T-cell (primary cell): ENCODE measurements at places on chromosomes 4 and X.
A peak's percentile ranks its signal among the peaks of the same experiment; 100 is the strongest.

DNA sequence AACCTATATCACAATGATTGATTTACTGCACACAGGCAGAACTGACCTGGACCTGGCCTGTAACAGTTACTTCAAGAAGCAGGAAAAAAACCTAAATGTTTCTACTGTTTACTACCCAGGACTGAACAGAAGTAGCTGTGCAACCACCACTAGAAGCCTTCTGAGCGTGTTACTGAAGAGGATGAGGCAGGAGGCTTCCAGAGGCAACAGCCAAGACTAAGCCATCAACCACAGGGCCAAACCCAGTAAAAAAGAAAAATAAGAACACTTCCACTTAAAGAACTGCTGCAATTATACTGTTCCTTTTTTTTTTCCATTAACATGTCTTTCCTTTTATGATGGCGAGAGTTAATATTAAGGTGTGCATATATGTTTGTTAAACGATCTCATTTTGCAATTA lies 29.4 kb upstream of the TTC29 start:
- DNase-seq = no peak

DNA sequence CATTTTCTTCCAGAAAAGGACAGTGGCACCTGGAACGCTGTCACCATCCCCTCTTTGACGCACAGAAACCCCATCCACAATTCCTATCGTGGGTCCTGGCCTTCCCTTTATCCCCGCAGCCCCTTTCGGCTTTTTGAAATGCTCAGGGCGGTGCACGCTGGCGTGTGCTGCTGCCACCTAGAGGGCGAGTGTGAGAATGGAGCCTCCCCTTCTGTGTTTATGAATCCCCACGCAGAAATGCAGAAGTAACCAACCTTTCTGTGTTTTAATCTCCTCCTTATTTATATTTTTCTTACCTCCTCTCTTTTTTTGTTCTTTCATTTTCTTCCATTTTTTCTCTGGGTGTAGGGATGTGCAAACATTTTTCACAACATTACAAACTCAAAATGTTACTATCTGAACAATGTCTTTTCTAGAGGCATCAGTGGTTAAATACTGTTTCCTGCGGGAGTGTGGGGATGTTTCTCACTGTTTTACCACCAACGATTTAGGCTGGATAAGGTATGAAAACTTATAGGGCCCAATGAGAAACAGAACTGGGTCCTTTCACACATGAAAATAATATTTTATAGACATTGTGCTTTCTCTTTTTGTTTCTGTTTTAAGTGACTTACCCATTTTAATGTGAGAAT lies 50.0 kb downstream of the TMA16 start:
- DNase-seq = peak; percentile 33

- DNase-seq = no peak
Observed at GRCh38 chr4:54093324-54094240, 6.4 kb upstream of the GSX2 start.

DNA sequence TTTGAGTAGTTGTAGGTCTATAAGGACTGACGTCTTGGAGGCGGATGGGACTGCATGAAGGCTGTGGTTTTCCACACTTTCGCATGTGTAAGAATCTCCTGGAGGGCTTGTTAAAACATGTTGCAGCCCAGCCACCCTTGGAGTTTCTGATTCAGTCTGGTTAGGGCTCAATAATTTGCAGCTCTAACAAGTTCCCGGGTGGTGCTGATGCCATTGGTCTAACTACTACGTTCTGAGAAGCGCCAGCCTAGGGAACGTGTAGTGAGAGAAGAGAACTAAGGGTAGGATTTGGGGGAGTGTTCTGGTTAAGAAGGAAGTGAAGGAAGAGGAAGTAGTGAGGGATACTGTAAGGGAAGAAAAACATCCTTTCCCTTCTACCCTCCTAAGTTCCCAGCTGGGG lies 138.9 kb downstream of the LARP7 start:
- DNase-seq = no peak

GRCh38 chrX:16786791-16787735 lies 797 bp downstream of the TXLNG start:
- DNase-seq = peak; percentile 28

DNA sequence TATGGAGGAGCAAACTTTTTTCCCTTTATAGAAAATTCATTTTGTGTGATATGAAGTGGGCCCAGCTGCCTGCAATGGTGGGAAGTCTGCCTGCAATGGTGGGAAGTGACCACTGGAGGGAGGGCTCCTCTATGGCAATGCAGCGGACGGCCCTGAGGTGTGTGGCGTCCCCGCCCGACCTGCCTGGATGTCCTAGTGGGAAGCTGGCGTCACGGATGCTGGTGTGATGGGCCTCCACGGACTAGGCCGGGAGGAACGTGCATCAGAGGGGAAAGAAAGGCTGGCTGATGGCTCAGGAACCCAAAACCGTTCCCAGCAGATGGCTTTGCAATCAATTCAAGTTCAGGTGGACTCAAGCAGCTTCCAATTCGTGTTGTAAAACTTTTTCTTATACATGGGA lies 177.9 kb downstream of the AFAP1 start:
- peak; percentile 30 for DNase-seq

DNA sequence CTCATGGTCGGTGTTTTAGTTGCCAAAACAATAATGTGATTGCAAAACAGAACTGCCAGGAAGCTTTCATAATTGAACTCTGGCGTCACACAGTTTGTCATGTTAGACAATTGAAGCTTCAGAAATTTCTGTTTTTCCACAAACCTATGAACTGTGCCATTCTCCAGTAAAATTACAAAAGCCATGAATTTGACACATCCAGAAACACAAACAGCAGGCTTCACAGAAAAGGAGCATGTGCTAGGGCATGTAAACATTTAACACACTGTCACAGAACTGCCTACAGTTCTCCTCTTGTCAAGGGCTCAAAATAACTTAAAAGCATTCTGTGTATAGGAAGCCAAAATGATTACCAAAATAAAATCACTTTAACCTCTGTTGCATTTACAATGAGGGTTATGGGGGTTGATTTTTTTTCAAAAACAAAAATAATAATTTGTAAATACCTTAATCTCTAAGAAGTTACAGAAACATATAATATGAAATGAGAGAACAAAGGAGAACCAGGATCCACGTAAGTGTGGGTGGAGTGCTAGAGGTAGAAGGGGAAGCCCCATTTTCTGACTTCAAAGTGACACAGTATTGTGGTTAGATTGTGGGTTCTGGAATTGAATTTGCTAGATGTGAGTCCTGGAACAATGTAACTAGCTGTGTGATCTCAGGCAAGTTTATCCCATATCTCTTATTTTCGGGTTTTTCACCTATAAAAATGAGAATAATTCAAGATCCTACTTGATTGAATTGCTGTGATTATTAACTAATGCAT lies 295.0 kb downstream of the CENPC start:
- DNase-seq = no peak

DNA sequence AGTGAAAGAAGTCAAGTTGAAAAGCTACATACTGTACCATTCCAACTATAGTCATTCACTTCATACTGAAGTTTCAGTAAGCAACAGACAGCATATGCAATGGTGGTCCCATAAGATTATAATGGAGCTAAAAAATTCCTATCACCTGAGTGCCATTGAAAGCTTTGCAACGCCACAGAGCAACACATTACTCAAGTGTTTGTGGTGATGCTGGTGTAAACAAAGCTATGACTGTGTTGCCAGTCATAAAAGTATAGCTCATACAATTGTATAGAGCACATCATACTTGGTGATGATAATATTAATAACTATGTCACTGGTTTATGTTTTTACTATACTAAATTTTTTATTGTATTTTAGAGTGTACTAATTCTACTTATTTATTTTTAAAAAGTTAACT lies 78.9 kb downstream of the NAF1 start:
- no peak for DNase-seq

- DNase-seq = no peak
Observed at GRCh38 chr4:36183232-36183631, 61.1 kb downstream of the ARAP2 start.

DNA sequence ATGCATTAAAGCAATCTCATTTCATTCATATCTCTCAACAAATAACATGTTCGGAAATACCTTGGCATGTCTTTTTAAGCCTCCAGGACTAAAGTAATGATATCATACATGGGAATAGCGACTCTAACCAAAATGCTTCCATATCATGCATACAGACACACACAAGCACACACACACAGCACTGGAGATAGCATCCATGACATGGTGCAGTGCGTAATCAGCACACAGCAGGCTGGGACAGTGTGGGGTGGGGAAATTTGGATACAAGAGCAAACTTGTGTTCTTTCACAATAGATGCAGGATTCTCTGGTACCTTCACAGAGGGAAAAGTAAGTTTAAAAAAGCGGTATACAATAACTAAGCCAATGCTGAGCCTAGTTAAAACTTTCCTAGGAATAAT lies 132.3 kb upstream of the HPGD start:
- DNase-seq = no peak

GRCh38 chrX:44785652-44786051 lies 58.2 kb upstream of the DUSP21 start:
- DNase-seq = no peak

- no peak for DNase-seq
Observed at GRCh38 chrX:104987063-104987462, 233.4 kb downstream of the TEX13A start.

DNA sequence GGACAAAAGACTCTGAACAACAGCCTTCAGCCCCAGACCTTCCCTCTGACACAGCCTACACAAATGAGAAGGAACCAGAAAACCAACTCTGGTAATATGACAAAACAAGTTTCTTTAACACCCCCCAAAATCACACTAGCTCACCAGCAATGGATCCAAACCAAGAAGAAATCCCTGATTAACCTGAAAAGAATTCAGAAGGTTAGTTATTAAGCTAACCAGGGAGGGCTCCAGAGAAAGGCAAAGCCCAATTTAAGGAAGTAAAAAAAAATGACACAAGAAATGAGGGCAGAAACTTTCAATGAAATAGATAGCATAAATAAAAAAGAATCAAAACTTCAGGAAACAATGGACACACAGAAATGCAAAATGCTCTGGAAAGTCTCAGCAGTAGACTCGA lies 224.0 kb downstream of the TRIML1 start:
- DNase-seq = no peak

GRCh38 chrX:285076-285677 lies 4.0 kb downstream of the PLCXD1 start:
- DNase-seq = no peak

- no peak for DNase-seq
Observed at GRCh38 chrX:35625714-35626113, 172.4 kb upstream of the MAGEB16 start.

- no peak for DNase-seq
Observed at GRCh38 chr4:127236889-127237288, 395.9 kb upstream of the INTU start.

DNA sequence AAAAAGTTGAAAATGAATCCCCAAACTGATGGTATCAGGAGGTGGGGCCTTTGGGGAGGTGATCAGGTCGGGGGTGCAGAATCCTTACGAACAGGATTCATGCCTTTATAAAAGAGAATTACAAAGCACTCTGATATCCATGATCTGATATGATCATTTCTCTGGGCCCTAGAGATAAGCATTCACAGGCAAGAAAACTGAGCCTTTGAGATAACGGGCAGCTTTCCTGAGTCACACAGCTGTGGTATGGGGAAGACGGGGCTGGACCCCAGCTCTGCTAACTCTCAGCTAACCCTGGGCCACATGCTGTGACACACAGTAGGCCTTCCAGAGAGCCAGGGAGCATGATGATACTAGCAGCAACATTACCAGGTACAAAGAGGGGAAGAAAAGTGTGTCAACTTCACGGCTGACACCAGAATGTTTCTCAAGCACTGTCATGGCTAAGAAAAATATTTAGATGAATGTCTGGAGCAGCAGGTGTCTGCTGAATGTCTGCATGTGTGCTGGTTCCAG lies 85.1 kb downstream of the SLC2A9 start:
- DNase-seq = no peak

DNA sequence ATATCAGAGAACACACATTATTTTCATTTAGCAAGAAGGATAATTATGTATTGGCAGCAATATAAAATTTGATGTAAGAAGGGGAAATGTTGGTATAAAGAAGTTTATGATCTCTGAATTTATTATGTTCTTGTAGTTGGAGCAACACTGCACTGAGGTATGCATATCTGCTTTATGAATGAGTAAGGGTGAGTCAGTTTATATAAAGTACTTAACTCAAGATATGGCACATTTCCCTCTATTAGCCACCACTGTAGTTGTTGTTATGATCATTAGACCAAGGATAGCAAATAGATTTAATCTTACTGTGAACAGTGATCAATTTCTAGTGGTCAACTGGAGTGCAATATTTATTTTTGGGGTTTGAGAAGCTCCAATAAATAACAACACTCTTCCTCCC lies 66.6 kb downstream of the SNX25 start:
- no peak for DNase-seq

DNA sequence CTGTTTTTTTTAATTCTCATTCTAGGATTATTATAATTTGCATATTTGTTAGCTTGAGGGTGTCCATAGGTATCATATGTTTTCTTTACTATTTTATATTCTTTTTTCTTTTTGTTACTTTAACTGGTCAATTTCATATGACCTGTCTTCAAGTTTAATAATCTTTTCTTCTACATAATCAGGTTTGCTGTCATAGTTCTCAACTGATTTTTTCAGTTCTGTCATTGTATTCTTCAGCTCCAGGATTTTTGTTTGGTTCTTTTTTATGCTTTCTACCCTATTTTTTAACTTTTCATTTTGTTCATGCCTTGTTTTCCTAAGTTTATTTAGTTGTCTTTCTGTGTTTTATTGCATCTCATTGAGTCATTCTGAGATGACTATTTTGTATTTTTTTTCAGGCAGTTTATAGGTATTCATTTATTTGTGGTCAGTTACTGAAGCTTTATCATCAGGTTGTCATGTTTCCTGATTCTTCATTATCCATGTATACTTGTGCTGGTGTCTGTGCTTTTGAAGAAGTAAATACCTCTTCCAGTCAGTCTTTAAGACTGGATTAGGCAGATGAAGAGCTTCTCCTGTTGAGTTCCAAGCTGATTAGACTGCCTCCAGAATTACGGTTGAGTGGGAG lies 220.3 kb upstream of the VEGFC start:
- no peak for DNase-seq

DNA sequence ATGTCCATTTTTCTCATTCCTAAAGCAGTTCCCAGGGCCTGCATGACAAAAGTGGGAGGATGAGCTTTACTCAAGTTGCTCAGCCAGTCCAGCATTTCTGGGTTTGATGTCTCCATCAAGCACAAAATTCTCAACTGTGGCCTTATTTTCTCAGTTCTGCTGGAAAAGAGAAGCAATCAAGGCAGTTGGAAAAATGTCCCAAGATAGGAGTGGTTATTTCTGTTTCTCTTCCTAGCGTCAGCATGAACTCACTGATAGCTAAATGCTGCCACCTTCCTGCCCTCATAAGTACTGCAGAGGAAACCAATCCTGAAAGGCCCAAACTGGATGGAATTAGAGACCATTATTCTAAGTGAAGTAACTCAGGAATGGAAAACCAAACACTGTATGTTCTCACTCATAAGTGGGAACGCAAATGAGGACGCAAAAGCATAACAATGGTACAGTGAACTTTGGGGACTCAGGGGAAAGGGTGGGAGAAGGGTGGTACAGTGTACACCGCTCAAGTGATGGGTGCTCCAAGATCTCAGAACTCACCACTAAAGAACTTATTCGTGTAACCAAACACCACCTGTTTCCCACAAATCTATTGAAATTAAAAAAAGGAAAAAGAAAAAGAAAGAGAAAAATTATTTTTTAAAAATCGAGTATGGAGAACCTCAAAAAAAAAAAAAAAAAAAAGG lies 29.6 kb downstream of the ADH7 start:
- no peak for DNase-seq
